Breast epithelium (tissue), 4 donors: ENCODE measurements at places on chromosomes 4 and X. TPM values are rescaled to one million over a fixed set of nuclear protein-coding genes. Genes with fewer than 3 reads are reported as not detected.

Gene GAGE2A
- not detected for total RNA-seq

- no peak overlapping the region for H3K4me3 ChIP-seq
- no peaks in the 10 kb centered on the region for H3K4me1 ChIP-seq
- H3K27me3 ChIP-seq = no peaks in the 10 kb centered on the region
- no peak overlapping the region for H3K27ac ChIP-seq
Observed at GRCh38 chr4:141560056-141560455, 76.3 kb upstream of the IL15 start.

DNA sequence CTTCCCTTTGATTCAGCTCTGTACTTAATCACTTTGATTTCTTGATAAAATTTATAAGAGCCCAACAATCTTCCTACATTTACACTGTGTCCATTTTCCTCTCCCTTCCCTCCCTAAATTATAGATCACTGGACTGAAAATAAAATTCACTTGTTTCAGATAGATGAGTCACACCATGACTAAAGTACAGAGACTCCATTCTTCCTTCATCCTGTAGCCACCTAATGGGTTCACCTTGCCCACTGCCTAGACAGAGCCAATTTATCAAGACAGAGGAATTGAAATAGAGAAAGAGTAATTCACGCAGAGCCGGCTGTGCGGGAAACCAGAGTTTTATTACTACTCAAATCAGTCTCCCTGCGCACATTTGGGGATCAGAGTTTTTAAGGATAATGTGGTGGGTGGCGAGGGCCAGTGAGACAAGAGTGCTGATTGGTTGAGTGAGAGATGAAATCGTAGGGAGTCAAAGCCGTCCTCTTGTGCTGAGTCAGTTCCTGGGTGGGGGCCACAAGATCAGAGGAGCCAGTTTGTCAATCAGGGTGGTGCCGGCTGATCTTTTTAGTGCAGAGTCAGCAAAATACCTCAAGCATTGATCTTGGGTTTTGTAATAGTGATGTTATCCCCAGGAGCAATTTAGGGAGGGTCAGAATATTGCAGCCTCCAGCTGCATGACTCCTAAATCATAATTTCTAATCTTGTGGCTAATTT lies 71.3 kb upstream of the MED14 start:
- DNase-seq = no peak
- no peaks in the 10 kb centered on the region for H3K4me1 ChIP-seq
- no peak overlapping the region for H3K27ac ChIP-seq
- H3K4me3 ChIP-seq = no peak overlapping the region

- no peak overlapping the region for H3K27ac ChIP-seq
- H3K4me3 ChIP-seq = no peak overlapping the region
- H3K36me3 ChIP-seq = no peaks in the 10 kb centered on the region
- H3K4me1 ChIP-seq = no peaks in the 10 kb centered on the region
Observed at GRCh38 chr4:106629268-106629625, 260.7 kb upstream of the GIMD1 start.

DNA sequence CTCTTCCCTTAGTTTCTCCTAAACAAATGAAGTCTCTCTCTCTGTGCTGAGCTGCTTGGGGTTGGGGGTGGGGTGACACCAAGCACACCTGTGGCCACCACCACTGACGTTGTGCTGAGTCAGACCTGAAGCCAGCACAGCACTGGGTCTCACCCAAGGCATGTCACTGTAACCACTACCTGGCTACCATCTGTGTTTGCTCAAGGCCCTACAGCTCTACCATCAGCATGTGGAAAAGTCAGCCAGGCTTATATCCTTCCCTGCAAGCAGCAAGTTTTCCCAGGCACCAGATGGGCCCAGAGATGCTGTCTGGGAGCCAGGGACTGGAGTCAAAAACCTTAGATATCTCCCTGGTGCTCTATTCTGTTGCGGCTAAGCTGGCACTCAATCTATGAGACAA lies 6.9 kb downstream of the CXCL10 start:
- H3K27me3 ChIP-seq = no peaks in the 10 kb centered on the region
- H3K4me1 ChIP-seq = no peaks in the 10 kb centered on the region
- no peak for DNase-seq
- H3K27ac ChIP-seq = no peak overlapping the region

- DNase-seq = no peak
Observed at GRCh38 chr4:107740381-107740780, 20.3 kb upstream of the PAPSS1 start.
